ENCODE measurements at places on chromosomes 1 and 21.

- no peak for DNase-seq
Observed at GRCh38 chr1:235579891-235580290, 69.7 kb downstream of the GNG4 start.

DNA sequence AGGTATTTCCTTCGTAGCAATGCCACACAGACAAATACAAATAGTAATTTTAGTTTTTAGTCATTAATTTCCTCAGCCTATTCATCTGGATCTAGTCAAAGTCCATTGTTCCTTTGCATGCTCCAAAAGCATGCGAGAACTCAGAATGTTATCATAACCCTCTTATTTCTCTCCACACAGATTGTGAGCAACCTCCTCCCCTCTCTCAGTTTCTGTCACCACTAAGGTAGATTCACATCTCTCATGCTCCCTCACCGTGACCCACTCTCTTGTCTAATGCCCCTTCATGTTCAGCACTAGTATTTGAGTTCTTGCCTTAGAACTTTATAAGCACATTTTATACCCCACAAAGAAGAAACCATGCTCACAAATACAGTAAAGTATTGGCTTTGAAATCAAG, 582.4 kb downstream of the PLA2G4A start:
- no peak for DNase-seq

GRCh38 chr1:48552420-48552819, 80.4 kb upstream of the SPATA6 start:
- DNase-seq, result no peak

GRCh38 chr1:208149776-208150514, 94.2 kb downstream of the PLXNA2 start:
- no peak for DNase-seq

DNA sequence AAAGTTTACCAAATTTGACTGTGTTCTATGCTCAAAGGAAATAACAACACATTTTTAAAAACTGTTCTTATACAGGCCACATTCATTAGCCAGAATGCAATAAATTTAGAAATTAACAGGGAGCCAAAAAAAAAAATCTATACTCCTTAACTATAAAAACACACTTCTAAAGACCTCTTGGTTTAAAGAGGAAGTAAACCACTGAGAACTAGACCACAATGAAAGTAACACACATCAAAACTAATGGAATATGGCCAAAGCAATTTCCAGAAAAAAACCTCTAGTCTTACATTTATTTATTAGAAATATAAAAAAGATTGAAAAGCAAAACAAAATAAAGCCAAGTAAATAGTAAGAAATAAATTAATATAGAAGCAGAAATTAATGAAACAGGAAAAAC, 48.9 kb upstream of the GADD45A start:
- DNase-seq, result no peak

DNA sequence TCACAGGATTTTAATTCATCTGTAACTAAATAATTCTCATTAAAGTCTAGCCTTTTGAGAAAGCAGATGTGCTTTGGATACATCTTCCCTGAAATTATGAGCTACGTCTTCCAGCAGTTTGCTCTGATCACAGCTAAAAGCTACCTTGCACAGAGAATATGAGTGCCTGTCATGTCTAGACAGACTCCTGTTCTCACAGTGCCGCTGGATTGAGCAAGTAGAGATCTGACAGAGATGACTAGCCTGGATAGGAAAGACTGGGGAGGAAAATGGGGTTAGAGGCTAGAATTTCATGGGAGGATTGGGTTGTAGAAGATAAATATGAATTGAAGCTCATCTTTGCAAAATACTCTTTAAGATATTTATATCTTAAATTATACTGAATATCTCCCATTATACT, 24.1 kb downstream of the CEPT1 start:
- DNase-seq, result no peak

- no peak for DNase-seq
Observed at GRCh38 chr1:27686223-27686990, 14.4 kb upstream of the IFI6 start.

DNA sequence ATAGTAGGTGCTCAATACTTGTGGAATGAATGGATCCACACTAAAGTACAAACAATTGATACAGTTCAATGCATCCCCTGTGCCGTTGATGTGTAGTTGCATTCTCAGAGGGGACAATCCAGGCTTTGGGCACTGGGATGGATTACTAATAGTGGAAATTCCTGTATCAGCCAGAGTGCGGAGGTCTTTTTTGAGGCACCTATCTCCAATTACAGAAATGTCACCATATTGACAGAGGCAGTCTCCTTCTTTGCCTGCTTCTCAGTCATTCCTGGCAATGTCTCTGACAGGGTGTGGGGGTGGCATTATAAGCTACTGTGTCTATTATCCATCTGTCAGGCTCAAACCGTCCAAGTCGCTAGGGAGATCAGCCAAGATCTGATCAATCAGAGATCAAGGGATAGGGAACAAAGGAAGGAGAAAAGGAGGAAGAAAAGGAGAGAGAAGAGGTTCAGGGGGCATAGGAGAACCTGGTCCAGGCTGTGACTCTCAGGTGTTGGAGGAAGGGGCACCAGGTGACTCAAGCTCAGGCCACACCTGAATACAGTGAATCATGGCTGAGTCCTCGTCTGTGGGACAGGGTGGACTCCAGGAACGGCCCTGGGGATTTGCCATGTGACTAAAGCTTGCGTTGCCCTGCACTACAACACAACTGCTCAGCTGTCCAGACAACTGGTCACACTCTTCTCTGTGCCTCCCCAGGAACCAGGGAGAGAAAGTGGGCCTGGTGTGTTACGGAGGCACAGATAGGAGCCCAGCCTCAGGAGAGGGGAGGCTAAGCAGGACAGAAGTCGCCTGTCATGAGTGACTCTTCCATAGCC, 3.4 kb upstream of the LAMB3 start:
- DNase-seq, result no peak

GRCh38 chr1:192527111-192527795, 48.3 kb upstream of the RGS1 start:
- DNase-seq, result no peak

GRCh38 chr1:231596337-231596791, 30.2 kb upstream of the DISC1 start:
- no peak for DNase-seq

DNA sequence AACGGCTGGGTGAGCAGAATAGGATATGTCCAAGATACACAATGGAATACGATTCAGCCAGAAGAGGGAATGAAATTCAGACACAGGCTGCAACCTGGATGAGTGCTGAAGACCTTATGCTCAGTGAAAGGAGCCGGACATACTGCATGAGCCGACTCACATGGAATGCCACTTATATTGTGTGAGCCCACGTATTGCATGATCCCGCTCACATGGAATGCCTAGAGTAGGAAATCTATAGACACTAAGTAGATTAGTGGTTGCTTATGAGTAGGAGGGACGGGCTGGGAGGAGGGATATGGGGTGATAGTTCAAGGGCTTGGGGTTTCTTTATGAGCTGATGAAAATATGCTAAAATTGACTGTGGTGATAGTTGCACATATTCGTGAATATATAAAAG, 26.8 kb downstream of the TMPRSS2 start:
- no peak for DNase-seq

GRCh38 chr1:23187637-23188036, 19.0 kb upstream of the LUZP1 start:
- DNase-seq, result no peak

DNA sequence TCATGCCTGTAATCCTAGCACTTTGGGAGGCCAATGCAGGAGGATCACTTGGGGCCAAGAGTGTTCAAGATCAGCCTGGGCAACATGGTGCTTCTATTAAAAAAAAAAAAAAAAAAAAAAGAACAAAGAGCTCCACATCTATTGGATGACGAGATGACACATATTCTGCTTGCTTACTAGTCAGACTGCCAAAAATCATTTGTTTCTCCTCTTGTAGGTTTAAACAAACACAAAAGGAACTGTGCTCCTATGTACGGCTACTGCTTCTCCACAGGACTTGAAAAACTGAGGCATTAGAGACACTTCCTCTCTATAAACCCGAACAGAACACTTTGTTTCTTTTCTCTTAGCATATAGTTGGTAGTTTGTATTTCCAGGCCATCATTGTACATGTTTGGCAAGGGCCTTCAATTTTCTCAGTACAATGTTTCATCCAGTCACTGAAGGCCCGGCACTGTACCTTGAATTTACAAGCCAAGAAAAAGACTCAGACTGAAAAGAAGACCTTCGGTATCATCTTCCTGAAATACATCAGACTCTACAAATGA, 6.0 kb downstream of the TRIT1 start:
- DNase-seq, result no peak

DNA sequence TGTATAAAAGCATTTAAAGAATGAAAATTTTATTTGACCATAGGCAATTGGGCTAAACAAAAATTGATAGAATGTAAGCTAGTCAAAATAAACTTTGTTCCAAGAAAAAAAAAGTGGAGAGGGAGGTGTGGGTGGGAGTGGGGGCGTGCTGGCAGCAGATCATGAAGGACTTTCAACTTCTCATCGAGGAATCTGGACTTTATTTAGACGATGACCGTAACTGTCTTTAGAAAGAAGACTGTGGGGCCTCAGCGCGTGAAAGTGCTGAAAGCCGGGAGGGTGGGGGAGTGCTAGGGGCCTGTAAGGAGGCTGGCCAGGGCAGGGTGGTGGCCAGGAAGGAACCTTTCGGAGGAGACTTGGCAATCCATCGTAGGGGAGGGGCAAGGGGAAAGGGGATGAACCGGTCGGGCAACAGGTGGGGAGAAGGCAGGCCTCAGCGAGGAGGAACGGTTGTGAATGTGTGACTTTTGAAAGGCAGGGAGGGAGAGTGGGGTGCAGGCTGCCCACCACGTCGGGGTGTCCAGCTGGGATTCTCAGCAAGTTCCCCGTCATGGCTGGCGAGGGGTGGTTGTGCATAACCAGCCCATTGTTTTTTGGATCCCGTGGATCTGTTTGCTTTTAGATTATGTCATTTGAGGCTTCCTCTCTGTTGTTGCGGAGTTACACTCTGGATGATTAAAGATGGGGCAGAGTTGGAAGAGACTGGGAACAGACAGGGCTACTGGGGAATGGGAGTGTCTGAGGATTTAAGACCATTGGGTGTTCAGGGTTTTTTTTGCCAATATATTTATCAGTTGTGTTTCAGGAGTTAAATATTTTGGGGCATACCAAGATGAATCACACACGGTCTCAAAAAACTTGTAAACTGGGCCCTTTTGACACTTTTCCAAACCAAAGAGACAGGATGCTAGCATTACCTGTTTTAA, 35.5 kb downstream of the HUNK start:
- no peak for DNase-seq

DNA sequence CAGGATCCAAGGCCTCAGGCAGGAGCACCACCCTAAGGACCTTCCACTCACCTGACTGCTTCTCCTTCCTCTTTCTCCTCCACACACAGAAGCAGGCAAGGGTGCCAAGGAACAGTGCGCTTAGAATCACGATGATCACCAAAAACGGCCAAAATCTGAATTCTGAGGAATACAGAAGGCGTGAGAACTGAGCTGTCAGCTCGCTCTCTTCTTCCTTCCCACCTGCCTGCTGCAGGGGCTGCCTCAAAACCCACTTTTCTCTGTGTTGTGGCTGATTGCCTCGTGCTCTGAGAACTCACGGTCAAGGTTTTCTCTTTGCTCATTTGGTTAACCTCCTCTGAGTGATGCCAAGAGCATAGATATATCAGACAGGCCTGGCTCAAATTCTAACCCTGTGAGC, 23.8 kb downstream of the CD244 start:
- no peak for DNase-seq

- DNase-seq, result no peak
Observed at GRCh38 chr1:67044631-67045270, 9.2 kb downstream of the SLC35D1 start.

GRCh38 chr1:44534771-44535170, 129.7 kb downstream of the RNF220 start:
- DNase-seq, result no peak

GRCh38 chr1:41913014-41913413, 5.7 kb downstream of the HIVEP3 start:
- DNase-seq, result no peak

DNA sequence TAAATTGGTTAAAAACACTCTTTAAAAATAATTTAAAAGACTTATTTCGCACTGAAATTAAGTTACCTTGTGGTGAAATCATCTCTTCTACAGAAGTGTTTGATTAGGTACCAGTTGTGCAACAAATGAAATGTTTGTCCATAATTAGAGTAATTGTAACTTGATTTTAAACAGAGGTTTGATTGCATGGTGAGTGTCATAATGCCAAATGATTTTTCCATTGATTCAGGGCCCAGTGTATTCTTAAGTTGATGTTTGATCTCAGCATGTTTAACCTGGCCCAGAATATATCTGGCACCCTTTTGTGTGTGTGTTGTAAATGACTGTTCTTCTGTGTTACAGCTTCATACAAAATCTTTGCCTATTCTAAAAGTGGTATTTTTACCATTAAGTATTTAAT, 28.5 kb downstream of the LRRC8B start:
- no peak for DNase-seq

DNA sequence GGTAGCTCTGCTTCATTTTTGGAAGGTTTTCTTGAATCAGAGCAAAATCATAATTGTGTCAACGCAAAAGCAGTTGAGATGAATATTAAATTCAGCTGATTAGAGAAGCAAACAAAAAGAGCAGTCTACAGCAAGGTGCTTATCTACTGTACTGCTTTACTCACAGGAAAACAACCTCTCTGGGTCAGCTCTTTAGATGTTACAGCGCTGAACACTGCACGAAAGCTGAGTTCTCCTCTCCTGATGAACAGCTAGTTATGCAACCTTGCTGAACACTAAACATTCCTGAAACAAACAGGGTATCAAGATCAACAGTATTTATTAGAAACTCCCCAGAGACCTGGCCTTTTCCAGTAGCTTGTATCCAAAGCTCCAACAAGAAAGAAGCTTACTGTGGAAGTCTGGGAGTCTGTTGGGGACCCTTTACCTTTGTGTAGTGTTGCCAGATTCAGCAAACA, 41.3 kb downstream of the TBCE start:
- no peak for DNase-seq

GRCh38 chr1:103162360-103162759, 54.0 kb upstream of the COL11A1 start:
- DNase-seq, result no peak

DNA sequence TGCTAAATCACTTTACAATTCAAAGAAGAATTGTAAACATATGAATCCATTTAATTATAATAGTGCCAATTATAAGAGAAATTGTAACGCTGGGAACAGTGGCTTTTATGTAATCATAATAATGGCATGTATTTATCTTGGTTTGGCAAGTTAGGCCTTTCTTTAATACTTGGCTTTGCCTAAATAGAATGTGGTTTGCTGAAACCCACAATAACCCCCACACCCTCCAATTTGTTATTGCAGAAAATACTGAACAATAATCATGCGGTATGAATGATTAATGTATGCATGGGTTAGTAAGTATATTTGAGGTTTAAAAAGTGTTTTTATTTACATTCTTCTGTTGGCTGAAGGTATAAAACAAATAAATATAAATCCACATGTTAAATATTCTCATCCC, 138.2 kb downstream of the NFIA start:
- DNase-seq, result no peak

DNA sequence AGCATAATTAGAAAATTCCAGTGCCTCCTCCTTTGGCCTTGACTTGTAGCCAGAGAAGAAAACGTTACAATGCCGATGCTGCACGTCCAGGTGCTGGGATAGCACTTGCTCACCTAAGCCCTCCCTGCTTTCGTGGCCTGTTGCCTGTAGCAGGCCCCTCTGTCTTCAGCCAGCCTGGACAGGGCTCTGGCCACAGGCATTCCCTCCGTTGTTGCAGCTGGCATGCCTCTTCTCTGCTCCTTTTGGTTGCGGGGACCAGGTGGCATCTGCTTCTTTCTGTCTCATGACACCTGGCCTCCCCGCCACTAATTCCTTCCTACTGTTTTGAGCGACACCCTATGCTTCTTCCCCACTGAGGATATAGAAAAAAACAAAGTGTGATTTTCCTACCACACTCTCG, 54.6 kb upstream of the MORC3 start:
- DNase-seq, result no peak
